Activated T-cell treated with anti-CD3 and anti-CD28 coated beads, Interleukin-2, amount 50 U/mL, for 24 hours (primary cell): ENCODE measurements at places on chromosomes 7 and 10.

DNA sequence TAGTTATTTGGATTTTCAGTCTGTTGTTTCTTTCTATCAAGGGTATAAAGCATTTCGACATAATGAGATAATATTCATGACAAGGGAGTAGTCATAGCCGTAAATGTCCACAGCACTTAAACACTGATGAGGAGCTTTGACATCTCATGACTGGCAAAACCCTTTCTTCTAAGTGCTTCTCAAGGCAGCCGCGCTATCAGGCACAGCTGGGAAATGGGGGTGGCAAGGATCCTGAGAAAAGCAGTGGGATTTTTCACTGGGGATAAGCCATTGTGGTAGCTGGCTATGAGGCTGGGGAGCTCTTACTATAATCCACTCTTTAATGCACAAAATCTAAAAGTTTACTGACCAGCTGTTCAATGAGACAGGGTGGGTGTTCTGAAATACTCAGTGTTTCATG is 493.2 kb upstream of the KLF6 start:
- no peak overlapping the region for H3K27ac ChIP-seq
- peaks cover 5% of the 10 kb centered on the region for H3K27me3 ChIP-seq
- no peak overlapping the region for H3K4me3 ChIP-seq

GRCh38 chr10:121751191-121751760 is 153.0 kb upstream of the FGFR2 start:
- no peak overlapping the region for H3K4me3 ChIP-seq
- H3K36me3 ChIP-seq, result peaks cover 36% of the 10 kb centered on the region
- peaks cover 22% of the 10 kb centered on the region for H3K4me1 ChIP-seq
- DNase-seq, result no peak
- no peaks in the 10 kb centered on the region for H3K27me3 ChIP-seq
- H3K27ac ChIP-seq, result no peak overlapping the region

GRCh38 chr10:60573336-60573735 is 183.7 kb upstream of the ANK3 start:
- H3K27me3 ChIP-seq, result no peaks in the 10 kb centered on the region
- H3K4me1 ChIP-seq, result peaks cover 62% of the 10 kb centered on the region
- peak; percentile 76 for DNase-seq
- peak overlapping the region; percentile 97 for H3K27ac ChIP-seq
- peak overlapping the region; percentile 93 for H3K4me3 ChIP-seq
- peaks cover 38% of the 10 kb centered on the region for H3K36me3 ChIP-seq

- H3K36me3 ChIP-seq, result no peaks in the 10 kb centered on the region
- H3K27ac ChIP-seq, result no peak overlapping the region
- DNase-seq, result no peak
- no peak overlapping the region for H3K4me3 ChIP-seq
Measured at GRCh38 chr10:61635471-61635870, 27.3 kb upstream of the CABCOCO1 start.

DNA sequence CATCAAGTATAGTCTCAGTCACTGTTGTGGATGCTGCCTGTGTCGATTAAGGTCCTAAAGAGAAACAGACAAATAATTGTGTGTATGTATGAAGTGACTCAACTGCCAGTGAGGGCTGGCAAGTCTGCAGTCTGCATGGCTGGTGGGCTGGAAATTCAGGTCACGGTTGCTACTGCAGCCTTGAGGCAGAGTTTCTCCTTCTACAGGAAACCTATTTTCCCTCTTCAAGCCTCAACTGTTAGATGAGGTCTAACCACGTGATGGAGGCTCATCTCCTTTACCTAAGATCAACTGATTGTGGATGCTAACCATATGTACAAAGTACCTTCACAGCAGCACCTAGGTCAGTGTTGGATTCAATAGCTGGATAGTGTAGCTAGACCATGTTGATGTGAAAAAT is 29.9 kb downstream of the MBL2 start:
- no peaks in the 10 kb centered on the region for H3K36me3 ChIP-seq
- H3K27me3 ChIP-seq, result no peaks in the 10 kb centered on the region
- no peaks in the 10 kb centered on the region for H3K4me1 ChIP-seq
- H3K27ac ChIP-seq, result no peak overlapping the region
- H3K4me3 ChIP-seq, result no peak overlapping the region

- no peaks in the 10 kb centered on the region for H3K27me3 ChIP-seq
- H3K4me3 ChIP-seq, result no peak overlapping the region
- H3K27ac ChIP-seq, result no peak overlapping the region
- H3K4me1 ChIP-seq, result peaks cover 7% of the 10 kb centered on the region
Measured at GRCh38 chr7:115066050-115066449, 144.2 kb downstream of the MDFIC start.

DNA sequence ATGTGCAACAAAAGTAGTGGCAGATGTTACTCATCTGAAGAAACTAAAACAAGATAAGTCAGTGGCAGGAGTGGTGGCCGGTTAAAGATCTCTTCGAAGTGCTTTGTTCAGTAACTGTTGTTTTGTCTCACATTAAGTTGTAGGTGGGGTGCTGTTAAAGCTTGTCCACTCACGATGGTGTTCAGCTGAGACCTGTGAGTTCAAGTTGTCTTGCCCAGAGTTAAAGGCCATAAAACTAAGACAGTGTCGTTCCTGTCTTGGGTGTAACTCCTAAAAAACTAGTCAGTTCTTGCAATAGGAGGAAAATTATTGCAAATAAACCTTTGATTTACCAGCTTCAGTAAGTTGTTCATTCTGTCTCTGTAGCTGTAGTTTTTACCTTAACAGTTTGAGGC is 857 bp upstream of the FOXP2 start:
- no peak overlapping the region for H3K27ac ChIP-seq
- DNase-seq, result no peak
- H3K4me3 ChIP-seq, result no peak overlapping the region
- H3K36me3 ChIP-seq, result no peaks in the 10 kb centered on the region
- no peaks in the 10 kb centered on the region for H3K4me1 ChIP-seq

DNA sequence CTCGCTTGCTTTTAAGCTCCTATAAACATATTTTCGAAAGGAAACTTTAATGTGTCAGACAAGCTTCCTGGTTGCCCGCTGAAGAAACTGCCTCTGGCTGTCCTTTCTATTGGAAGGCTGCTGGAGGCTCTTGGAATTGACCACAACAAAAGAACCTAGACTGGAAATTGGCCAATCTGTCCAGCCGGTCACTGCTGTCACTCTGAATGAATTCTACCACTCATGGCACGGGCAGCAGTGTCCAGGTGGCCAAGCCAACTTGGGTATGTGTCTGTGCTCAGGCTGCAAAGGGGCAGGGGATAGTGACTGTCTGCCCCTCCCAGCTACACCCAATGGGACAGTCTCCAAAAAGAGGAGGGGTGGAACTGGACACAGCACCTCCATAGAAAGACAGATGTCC is 57.6 kb downstream of the CDH23 start:
- peaks cover 4% of the 10 kb centered on the region for H3K27me3 ChIP-seq
- no peaks in the 10 kb centered on the region for H3K4me1 ChIP-seq
- no peak for DNase-seq
- no peaks in the 10 kb centered on the region for H3K36me3 ChIP-seq
- H3K27ac ChIP-seq, result no peak overlapping the region

- no peaks in the 10 kb centered on the region for H3K4me1 ChIP-seq
- H3K27ac ChIP-seq, result no peak overlapping the region
- H3K27me3 ChIP-seq, result peaks cover 43% of the 10 kb centered on the region
- DNase-seq, result no peak
- H3K4me3 ChIP-seq, result no peak overlapping the region
Measured at GRCh38 chr10:33732161-33732680, 397.8 kb upstream of the NRP1 start.

DNA sequence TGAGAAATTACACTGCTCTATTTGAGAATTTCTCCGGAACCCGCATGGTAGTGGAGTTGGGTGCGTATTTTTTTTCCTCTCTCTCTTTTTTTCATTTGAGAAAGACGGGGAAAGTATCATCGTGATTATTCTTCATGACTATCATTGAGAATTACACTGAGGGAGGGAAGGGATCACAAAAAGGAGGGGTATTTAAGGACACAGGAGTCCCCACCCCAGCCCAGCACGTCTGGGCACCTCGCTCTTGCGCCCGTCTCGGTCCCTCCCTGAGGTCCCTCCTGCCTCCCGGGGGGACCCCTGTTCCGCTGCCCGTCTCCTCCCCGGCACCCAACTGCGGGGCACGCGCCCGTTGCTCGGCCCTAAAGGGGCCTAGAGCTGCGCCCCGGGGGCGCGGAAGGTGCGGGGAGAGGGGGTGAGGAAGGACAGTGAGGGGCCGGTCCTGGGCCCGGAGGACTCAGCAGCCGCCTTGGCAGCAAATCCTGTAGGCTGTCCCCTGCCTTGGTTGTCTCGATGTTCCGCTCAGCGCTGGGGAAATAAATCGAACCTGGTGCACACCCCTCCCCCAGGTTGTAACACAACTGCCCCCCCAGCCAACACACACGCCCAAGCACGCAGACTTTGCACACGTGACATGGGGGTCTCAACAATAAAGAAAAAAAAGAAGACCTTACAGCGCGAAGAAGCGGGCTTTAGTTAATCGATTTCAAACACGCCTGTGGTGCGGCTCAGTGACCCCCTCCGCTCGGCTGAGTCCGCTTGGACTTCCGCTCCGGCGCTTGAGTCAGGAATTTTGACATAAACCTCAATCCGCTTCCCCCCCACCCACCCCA is 18.6 kb upstream of the GATA3 start:
- peak overlapping the region; percentile 53 for H3K27ac ChIP-seq
- H3K36me3 ChIP-seq, result no peaks in the 10 kb centered on the region
- H3K27me3 ChIP-seq, result peaks cover 90% of the 10 kb centered on the region
- peak overlapping the region; percentile 37 for H3K4me3 ChIP-seq

GRCh38 chr7:114934086-114934485 is 12.2 kb downstream of the MDFIC start:
- no peak overlapping the region for H3K27ac ChIP-seq
- peaks cover 40% of the 10 kb centered on the region for H3K36me3 ChIP-seq
- H3K27me3 ChIP-seq, result no peaks in the 10 kb centered on the region
- peaks cover 50% of the 10 kb centered on the region for H3K4me1 ChIP-seq

- peaks cover 11% of the 10 kb centered on the region for H3K36me3 ChIP-seq
- H3K4me3 ChIP-seq, result no peak overlapping the region
- peaks cover 6% of the 10 kb centered on the region for H3K27me3 ChIP-seq
- peaks cover 15% of the 10 kb centered on the region for H3K4me1 ChIP-seq
- no peak for DNase-seq
- H3K27ac ChIP-seq, result no peak overlapping the region
Measured at GRCh38 chr7:108529341-108529740, 3.4 kb upstream of the PNPLA8 start.

DNA sequence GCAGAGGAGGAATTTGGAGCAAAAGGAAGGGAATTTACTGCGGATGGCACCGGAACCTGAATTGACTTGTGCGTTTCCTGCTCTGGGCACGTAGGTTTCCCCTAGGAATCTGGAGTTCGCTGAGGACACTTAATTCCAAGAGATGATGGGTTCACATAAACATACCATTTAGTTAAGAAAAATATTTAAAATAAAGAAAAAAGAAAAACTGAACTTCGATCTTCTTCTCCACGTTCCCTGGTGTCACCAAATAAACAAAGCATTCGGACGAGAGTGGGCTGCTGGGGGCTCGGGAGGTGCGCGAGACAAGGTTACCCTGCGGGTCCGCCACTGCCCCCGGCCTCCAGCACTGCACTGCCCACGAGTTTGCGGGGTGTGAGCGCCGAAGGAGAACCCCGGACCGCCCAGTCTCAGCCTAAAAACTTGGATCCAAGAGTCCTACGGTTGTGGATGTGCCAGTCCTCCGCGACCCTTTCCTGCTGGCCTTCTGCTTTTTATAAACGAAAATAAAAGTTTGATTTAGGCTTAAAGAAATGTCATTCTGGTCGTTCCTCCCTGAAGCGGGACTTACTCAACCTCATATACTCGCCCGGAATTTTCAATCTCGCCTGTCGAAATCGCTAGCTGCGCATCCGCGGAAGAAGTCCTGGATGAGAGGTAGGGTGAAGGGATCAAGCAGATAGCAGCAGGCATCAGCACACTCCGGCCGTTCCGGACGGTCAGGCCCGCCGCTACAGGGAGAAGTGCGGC is 30.3 kb downstream of the SKIDA1 start:
- peaks cover 23% of the 10 kb centered on the region for H3K4me1 ChIP-seq
- no peaks in the 10 kb centered on the region for H3K36me3 ChIP-seq
- DNase-seq, result peak; percentile 40
- H3K27ac ChIP-seq, result no peak overlapping the region
- H3K4me3 ChIP-seq, result peak overlapping the region; percentile 81

DNA sequence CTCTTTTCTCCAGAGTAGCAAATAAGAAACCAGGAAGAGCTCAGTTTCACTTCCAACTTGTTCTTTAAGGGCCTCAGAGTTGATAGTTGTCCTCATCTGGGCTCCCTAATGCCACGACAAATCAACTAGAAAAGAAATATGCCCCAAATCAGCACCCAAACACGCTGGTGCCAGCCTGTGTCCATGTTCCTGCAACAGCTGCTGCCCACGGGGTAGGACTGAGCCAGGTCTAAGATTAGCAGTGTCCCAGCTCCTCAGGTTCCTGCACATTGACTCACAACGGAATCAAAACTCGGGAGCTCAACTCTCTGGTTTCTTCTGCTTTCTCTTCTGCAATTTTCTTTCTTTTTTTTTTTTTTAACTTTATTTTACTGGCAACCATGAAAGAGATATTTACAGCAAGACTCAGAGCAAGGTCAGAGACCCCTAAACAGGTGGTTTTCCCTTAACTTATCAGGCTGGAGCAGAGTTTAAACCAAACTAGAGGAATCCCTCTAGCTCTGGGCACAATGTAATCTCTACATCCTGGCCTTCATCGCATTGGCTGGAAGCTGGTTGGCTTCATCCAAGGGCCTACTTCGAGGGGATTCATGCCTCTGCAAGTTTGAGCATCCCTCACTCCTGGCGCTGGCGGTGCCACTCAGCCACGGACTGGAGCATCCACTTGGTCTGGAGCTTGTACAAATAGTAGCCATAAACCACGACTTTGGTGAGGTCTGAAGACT is 126.1 kb downstream of the PFKFB3 start:
- no peaks in the 10 kb centered on the region for H3K27me3 ChIP-seq
- no peak overlapping the region for H3K4me3 ChIP-seq
- no peak for DNase-seq
- no peaks in the 10 kb centered on the region for H3K4me1 ChIP-seq
- H3K27ac ChIP-seq, result no peak overlapping the region
- peaks cover 27% of the 10 kb centered on the region for H3K36me3 ChIP-seq

DNA sequence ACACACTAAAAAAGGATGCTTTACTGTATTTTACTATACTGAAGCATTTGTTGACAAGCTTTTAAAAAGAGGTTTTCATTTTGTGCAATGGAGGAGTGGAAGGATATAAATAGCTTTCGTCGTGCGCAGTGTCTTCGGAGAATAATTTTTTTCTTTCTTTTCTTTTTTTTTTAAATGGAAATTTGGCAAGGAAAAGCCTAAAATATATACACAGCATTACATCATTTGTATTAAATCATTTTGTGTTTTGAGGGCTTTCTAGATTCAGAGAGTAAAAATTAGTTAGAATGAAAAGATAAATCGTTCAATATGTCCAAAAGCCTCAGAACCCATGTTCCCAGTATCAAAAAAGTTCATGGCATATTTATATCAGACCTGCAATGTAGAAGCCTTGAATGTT is 150.2 kb upstream of the FERD3L start:
- H3K27me3 ChIP-seq, result no peaks in the 10 kb centered on the region
- H3K4me3 ChIP-seq, result no peak overlapping the region
- no peaks in the 10 kb centered on the region for H3K36me3 ChIP-seq
- H3K4me1 ChIP-seq, result no peaks in the 10 kb centered on the region
- H3K27ac ChIP-seq, result no peak overlapping the region
- no peak for DNase-seq

DNA sequence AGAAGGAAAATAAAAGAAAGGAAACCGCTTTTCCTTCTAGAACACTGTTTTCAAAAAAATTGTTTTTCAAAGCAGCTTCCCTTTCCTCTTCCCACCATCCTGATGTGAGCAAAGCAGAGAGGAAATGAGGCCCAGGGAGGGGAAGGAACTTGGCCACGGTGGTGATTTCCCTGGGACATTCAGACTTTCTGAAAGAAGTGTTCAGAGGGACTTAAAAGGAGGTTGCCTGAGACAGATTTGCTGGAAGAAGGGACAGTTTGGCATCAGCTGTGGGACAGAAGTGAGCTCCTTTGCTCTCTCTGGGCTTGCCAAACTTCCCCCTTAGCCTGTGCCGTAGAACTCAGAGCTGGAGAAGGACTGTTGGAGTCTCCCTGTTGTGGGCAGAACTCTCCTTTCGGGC is 30.3 kb downstream of the ADCYAP1R1 start:
- H3K4me3 ChIP-seq, result no peak overlapping the region
- peaks cover 21% of the 10 kb centered on the region for H3K27me3 ChIP-seq
- no peaks in the 10 kb centered on the region for H3K36me3 ChIP-seq
- no peak for DNase-seq
